Central memory CD8-positive, alpha-beta T cell (primary cell): ENCODE measurements at places on chromosomes 12 and 14.

DNA sequence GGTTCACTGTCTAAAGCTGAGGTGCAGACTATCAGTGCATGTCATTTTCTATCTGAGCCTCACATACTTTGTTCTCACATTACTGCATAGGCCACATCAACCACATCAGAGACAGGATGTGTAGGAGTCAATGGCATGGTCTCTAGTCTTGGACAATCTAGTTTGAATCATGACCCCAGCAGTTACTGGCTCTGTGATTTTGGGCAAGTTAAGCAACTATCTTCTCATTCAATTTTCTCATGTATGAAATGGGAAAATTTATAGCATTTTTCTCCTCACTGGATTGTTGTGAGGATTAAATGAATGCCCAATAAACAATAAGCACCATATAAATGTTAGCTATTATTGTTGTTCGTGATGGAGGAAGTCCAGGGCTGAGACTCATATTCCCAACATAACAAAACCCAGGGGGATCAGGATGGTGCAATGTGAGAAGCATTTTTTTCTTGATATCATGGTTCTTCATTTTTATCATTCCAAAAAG, 432.6 kb downstream of the LRIG3 start:
- H3K27me3 ChIP-seq = no peaks in the 10 kb centered on the region
- no peak for DNase-seq
- H3K36me3 ChIP-seq = no peaks in the 10 kb centered on the region
- H3K27ac ChIP-seq = no peak overlapping the region

GRCh38 chr14:20679907-20680306, 4.5 kb upstream of the RNASE4 start:
- no peaks in the 10 kb centered on the region for H3K27me3 ChIP-seq
- H3K36me3 ChIP-seq = no peaks in the 10 kb centered on the region
- H3K4me3 ChIP-seq = no peak overlapping the region

GRCh38 chr12:127272864-127273263, 994.1 kb upstream of the TMEM132C start:
- no peak overlapping the region for H3K4me3 ChIP-seq
- peaks cover 24% of the 10 kb centered on the region for H3K27me3 ChIP-seq
- DNase-seq = no peak
- peaks cover 1% of the 10 kb centered on the region for H3K36me3 ChIP-seq
- no peaks in the 10 kb centered on the region for H3K4me1 ChIP-seq

- DNase-seq = no peak
- H3K27ac ChIP-seq = no peak overlapping the region
- H3K27me3 ChIP-seq = no peaks in the 10 kb centered on the region
- H3K36me3 ChIP-seq = no peaks in the 10 kb centered on the region
- H3K4me1 ChIP-seq = no peaks in the 10 kb centered on the region
Measured at GRCh38 chr12:23817345-23817744, 132.1 kb downstream of the SOX5 start.

DNA sequence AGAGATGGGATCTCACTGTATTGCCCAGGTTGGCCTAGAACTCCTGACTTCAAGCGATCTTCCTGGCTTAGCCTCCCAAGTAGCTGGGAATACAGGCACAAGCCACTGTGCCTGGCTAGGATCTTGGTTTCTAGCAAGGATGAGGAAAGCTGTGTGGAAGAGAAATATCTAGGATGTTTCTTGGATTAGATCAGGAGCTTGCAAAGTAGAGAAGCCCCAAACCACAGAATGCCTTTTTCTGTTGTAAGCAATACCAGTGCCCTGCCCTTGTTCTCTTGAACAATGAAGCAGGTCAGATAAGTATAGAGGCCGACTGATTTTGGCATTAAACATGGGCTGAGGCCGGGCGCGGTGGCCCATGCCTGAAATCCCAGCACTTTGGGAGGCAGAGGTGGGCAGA, 44.3 kb upstream of the STRN3 start:
- H3K4me3 ChIP-seq = no peak overlapping the region
- no peak for DNase-seq
- H3K4me1 ChIP-seq = no peaks in the 10 kb centered on the region
- no peak overlapping the region for H3K27ac ChIP-seq
- H3K36me3 ChIP-seq = peaks cover 22% of the 10 kb centered on the region
- H3K27me3 ChIP-seq = no peaks in the 10 kb centered on the region

- DNase-seq = no peak
- H3K27me3 ChIP-seq = peaks cover 45% of the 10 kb centered on the region
- peaks cover 7% of the 10 kb centered on the region for H3K4me1 ChIP-seq
- H3K4me3 ChIP-seq = no peak overlapping the region
Measured at GRCh38 chr12:106906715-106907114, 49.0 kb upstream of the TMEM263 start.

GRCh38 chr12:65282840-65283239, 4.4 kb downstream of the MSRB3 start:
- peaks cover 48% of the 10 kb centered on the region for H3K27me3 ChIP-seq
- H3K27ac ChIP-seq = no peak overlapping the region
- H3K4me1 ChIP-seq = no peaks in the 10 kb centered on the region

GRCh38 chr12:497501-498160, 37.9 kb downstream of the B4GALNT3 start:
- peaks cover 23% of the 10 kb centered on the region for H3K4me1 ChIP-seq
- peaks cover 9% of the 10 kb centered on the region for H3K27me3 ChIP-seq
- no peak for DNase-seq
- H3K27ac ChIP-seq = no peak overlapping the region

DNA sequence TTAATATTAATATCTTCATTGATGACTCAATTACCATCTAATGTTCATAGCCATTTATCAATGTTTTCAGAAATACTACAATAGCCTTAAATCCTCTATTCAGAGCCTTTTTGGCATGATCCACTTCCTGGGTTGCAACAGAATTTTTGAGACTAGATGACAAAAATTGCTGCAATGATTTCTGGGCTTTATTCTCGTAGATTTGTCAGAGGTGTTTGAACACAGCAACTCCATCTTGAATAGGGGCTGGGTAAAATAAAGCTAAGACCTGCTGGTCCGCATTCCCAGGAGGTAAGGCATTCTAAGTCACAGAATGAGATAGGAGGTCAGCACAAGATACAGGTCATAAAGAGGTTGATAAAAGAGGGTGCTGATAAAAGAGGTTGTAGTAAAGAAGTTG, 165.8 kb upstream of the CNOT2 start:
- no peak for DNase-seq
- no peaks in the 10 kb centered on the region for H3K36me3 ChIP-seq
- no peaks in the 10 kb centered on the region for H3K27me3 ChIP-seq
- H3K27ac ChIP-seq = no peak overlapping the region
- no peak overlapping the region for H3K4me3 ChIP-seq

DNA sequence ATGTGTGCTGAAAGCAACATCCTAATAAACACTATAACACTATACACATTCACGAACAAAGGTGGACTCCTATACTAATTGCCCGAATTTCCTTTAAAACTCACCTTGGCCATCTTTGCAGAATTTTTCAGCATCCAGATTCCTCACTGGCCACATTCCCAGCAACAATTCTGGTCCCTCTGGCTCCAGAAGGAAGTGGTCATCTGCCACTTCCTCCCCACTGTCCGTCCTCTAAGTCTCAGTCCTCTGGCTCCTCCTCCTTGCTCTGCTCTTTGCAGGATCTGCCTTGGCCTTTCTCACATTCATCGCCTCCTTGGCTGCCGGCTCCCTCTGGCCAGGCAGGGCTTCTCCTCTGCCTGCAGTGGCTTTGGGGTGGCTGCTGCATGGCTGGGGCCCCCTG, 426.0 kb downstream of the FUT8 start:
- H3K36me3 ChIP-seq = no peaks in the 10 kb centered on the region
- H3K4me3 ChIP-seq = no peak overlapping the region
- H3K4me1 ChIP-seq = peaks cover 59% of the 10 kb centered on the region
- H3K27me3 ChIP-seq = no peaks in the 10 kb centered on the region

DNA sequence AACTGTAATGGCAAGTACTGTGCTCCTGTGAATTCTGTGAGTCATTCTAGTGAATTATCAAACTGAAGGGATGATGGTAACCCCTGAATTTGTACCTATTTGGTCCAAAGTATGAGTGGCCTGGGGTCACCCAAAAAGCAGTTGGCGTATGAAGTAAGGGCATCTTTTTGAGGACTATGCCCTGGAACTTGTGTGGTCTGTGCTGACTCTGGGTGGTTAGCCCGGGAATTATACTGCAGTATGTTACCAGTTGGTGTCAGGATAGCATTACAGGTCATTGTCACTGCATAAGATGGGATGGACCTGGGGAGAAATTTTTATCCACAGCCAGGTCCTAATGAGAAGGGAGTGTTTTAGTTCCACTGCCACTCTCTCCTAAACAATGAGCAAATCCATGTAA, 174.7 kb downstream of the SSPN start:
- DNase-seq = no peak
- no peaks in the 10 kb centered on the region for H3K27me3 ChIP-seq
- H3K4me1 ChIP-seq = no peaks in the 10 kb centered on the region
- H3K4me3 ChIP-seq = no peak overlapping the region
- peaks cover 2% of the 10 kb centered on the region for H3K36me3 ChIP-seq
- no peak overlapping the region for H3K27ac ChIP-seq

- H3K36me3 ChIP-seq = peaks cover 1% of the 10 kb centered on the region
- H3K27ac ChIP-seq = no peak overlapping the region
- H3K4me3 ChIP-seq = no peak overlapping the region
- H3K4me1 ChIP-seq = no peaks in the 10 kb centered on the region
- H3K27me3 ChIP-seq = no peaks in the 10 kb centered on the region
Measured at GRCh38 chr12:62717643-62718042, 217.3 kb downstream of the PPM1H start.

- no peak overlapping the region for H3K4me3 ChIP-seq
- H3K36me3 ChIP-seq = peaks cover 1% of the 10 kb centered on the region
- no peak for DNase-seq
- no peaks in the 10 kb centered on the region for H3K4me1 ChIP-seq
- no peak overlapping the region for H3K27ac ChIP-seq
Measured at GRCh38 chr14:63076488-63076887, 31.2 kb upstream of the KCNH5 start.
